Erythroblast (primary cell): ENCODE measurements at places on chromosomes 12 and 14.
A peak's percentile ranks its signal among the peaks of the same experiment; 100 is the strongest.

- peak; percentile 51 for DNase-seq
These were observed 101.2 kb upstream of the STXBP6 start for GRCh38 chr14:25150934-25151790.

- no peak for DNase-seq
These were observed 236.0 kb downstream of the ADAMTS20 start for GRCh38 chr12:43315961-43316360.

- DNase-seq: peak; percentile 31
These were observed 7.3 kb downstream of the MSI1 start for GRCh38 chr12:120361506-120362208.

DNA sequence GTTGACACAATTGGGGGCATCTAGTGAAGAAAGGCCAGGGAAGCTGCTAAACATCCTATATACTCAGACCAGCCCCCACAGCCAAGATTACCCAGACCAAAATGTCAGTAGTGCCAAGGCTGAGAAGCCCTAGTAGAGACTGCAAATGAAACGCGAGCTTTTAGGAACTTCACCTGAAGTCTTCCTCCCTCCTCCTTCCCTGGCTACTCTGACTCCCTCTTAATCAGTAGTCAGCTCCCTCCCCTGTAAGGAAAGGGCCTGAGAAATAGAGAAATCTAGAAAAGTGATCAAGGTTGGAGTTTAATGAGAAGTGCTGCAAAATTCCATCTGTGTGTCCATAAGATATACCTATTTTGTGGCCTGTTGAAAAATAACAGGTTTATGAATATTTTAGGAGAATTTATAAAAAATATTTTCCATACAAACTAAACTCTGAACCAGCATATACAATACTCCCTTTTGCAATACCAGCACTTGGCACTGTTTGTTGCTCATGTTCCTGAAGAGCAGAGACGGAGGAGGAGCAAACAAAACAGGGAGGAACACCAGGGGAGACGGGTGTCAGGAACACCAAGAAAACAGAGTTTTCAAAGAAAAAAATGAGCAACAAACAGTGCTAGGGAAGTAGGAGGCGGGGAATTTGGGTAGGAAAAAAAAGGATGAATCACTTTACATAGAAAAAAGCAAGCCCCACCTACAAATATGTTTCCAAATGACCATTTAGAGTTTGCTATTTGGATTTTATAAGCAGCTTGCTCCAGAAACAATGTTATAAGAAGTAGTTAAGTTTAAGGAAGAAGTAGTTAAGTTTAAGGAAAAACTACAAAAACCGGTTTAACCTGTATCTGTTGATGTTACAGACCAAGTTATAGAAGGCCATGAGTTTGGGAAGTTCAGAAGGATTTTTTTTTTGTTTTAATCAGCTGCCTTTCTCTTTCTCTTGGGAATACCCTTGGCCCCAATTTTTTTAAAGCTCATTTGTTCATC is 282.1 kb upstream of the GRIP1 start:
- DNase-seq: no peak

- peak; percentile 38 for DNase-seq
These were observed 24.4 kb upstream of the CRACR2A start for GRCh38 chr12:3777206-3777809.

DNA sequence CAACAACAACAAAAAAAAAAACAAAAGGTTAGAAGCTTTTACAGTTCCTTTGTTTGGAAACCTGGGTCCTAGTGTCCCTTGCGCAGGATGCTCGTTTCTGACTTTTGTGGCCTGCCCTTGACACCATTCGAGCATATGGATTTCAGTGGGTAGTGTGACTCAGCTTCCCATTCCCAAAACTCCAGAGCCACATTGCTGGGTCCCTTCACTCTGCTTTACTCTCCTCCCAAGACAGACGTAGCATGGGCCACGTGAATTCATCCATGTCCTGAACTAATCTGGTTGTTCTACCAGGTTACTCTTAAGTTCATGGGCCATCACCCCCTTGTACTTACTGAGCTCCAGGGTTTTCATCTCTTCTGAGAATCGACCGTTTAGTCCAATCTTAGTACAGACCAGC is 68.0 kb upstream of the MAX start:
- no peak for DNase-seq

GRCh38 chr12:14618983-14619382 is 51.3 kb upstream of the PLBD1 start:
- DNase-seq: peak; percentile 4

GRCh38 chr14:37668646-37669045 is 73.2 kb downstream of the TTC6 start:
- no peak for DNase-seq
